Stimulated activated CD8-positive, alpha-beta memory T cell treated with anti-CD3 and anti-CD28 coated beads, Interleukin-12 subunit alpha, Interleukin-12 subunit beta, amount 100 ng/mL, for 4 hours (primary cell): ENCODE measurements at places on chromosomes 16 and 17.

DNA sequence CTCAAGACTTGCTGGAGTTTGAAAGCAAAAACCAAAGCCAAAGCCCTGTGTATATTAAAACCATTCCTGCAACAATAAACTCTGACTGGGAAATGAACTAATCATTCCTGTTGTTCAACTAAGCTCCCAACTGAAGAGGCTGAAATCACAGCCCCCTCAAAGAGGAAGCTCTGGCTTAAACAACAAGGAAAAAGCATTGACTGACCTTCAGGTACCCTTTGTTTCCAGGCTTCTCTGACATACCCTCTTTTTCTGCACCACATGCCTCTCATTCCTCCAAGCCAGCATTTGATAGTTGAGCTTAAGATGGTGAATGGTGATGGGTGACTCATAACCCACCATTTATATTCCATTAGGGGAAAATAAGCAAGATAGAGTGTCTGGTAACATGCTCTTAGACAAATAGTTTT is 470.9 kb upstream of the SOX9 start:
- no peak for DNase-seq

DNA sequence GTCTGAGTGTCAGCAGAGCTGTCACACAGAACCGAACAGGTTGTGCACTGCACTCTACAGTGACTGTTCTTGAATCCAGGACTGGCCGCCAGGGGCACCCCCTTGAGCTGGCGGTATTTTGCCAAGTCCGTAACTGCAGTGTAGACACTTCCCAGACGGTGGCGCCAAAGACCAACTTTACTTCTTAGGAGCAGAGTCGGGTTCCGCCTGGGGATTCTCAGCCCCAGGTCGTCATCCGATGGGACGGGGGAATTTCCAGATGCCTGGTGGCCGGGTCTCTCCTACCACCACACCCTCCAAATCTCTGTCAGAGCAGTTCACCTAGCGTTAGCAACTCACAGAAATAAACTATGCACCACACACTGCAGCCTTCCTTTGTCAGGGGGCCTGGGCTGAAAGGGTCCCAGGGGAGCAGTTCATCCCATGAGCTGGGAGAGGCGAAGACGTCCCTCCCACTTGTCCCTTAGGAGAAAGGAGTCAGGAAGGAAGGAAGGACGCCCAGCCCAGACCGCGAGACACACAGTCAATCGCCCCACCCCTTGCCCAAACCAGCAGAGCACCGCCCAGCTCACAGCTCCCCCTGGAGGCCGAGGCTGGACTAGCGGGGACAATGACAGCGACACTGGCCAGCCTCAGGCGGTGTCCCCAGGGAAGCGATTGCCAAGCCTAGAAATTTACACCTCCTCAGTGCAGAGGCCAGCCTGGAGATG is 7.4 kb upstream of the RIPOR1 start:
- DNase-seq = peak; percentile 89

- DNase-seq = no peak
These were observed 22.1 kb upstream of the ADAM11 start for GRCh38 chr17:44736551-44737240.

DNA sequence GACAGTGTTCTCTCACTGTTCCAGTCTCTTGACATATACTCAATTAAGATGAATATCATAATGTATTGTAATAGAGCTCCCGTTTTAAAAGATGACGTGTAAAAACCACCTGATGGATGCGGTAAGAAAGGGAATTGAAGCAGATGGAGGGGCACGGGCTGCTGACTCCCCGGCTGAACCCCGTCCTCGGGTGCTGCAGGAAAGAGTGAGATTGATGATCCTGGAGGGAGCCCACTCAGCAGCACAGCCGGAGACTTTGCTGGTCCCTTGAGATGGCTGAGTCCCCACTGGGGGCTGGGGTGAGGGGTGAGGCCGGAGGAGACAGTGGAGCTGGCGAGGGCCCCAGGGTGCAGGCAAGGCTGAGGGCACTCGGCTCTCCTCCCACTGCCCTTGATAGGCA is 217.4 kb downstream of the RPTOR start:
- no peak for DNase-seq

GRCh38 chr16:54456291-54456690 is 169.7 kb upstream of the IRX3 start:
- DNase-seq = no peak
